Fibroblast of skin of abdomen (primary cell): ENCODE measurements at places on chromosomes 7 and 10.

DNA sequence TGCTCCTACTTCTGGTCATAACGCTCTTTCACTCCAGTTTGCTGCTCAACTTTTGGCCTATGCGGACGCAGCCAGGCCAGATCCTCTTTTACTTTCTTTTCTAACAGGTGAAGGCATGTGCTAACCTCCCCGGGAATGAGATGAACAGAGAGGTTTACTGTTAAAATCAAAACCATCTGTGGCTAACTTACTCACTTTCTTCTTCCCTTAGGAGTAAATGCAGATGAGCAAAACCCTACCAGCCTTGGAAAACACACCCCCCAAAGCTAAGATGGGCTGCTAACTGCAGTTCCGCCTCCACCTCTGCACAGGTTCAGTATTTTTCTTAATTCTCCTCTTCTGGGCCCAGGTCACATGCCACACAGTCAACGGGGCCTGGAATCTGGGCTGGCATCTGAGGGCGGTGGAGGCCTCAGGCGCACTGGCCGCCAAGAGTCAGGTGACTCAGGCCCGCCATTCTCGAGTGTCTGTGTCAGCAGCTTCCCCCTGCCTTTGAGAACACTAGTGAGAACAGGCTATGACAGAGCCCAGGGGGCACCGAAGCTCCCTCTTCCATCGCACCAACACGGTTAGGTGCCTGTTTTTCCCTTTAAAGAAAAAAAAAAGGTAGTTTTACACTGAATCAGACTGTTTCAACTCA, 11.1 kb downstream of the FAM53B start:
- no peak for DNase-seq

GRCh38 chr7:26147030-26147429, 5.0 kb upstream of the NFE2L3 start:
- DNase-seq: no peak

DNA sequence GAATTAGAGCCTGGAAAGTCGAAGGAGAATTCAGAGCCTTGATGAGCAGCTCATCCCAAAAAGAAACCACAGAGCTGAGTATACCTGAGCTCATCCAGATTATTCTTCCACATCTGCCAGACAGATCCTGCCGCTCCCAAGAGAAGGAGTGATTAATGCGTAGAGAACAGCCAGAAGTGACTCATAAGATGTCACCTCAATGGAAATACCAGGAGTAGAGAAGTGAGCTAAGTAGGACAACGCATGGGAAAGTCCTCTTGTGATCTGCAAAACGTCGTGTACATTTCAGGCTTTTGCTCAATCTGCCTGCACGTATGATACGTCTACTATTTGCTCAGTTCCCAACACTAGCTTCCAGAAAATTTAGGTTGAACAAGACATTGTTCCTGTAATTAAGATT, 230.5 kb upstream of the AUTS2 start:
- DNase-seq: peak; percentile 92

GRCh38 chr10:79985481-79986072, 36.7 kb upstream of the SFTPD start:
- DNase-seq: no peak

DNA sequence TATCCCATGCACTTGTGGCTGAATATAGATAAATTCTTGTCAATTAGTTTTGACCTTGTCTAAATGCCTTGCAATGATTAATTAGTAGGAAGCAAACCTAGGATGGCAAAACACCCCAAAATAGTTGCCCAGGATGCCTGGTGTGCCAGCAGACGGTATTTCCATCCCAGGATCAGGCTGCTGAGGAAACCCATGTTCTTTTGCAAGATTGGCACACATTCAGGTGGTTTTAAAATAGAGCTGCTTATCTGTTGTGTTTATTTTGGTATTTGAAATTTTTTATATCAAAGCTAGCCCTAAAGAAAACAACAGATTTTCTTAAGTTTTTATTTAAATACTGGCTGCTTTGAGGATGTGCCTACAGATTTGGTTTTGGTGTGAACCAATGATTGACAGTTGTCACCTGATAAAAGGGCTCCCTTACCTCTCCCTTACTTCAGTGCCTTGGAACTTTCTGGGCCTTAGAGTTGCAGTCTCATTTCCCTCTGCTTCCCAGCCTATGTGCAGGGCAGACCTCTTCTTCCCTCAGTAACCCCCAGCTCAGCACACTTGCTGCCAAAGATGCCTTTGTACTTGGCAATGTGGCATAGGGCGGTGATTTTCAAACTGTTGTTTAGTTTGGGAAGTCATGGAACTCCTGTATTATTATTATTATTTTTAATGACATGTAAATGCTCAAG, 54.0 kb downstream of the CCNY start:
- no peak for DNase-seq

GRCh38 chr7:11473807-11474424, 358.1 kb downstream of the THSD7A start:
- no peak for DNase-seq

- DNase-seq: no peak
Measured at GRCh38 chr7:155256761-155257481, 40.8 kb upstream of the INSIG1 start.

DNA sequence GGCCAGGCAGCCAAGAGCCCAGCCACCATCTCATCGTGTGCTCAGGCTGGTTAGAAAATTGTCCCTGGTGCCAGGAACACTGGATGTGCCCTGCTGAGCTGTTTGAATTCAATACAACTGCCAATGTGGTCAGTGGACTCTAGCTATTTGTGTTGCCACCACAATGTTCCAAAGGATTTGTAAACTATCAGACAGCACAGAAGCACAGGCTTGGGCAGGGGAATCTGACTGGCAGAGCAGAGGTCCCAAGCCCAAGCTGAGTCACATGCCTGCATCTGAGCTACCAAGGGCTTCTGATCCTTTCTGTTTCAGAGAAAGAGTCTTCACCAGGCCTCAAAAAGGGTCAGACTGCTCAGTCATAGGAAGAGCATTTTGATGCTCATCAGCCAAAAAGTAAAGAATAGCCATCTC, 232.1 kb upstream of the SEMA3C start:
- DNase-seq: peak; percentile 34

- DNase-seq: peak; percentile 23
Measured at GRCh38 chr7:82677493-82677892, 233.9 kb upstream of the CACNA2D1 start.
